ENCODE measurements at places on chromosomes 2 and 18.

DNA sequence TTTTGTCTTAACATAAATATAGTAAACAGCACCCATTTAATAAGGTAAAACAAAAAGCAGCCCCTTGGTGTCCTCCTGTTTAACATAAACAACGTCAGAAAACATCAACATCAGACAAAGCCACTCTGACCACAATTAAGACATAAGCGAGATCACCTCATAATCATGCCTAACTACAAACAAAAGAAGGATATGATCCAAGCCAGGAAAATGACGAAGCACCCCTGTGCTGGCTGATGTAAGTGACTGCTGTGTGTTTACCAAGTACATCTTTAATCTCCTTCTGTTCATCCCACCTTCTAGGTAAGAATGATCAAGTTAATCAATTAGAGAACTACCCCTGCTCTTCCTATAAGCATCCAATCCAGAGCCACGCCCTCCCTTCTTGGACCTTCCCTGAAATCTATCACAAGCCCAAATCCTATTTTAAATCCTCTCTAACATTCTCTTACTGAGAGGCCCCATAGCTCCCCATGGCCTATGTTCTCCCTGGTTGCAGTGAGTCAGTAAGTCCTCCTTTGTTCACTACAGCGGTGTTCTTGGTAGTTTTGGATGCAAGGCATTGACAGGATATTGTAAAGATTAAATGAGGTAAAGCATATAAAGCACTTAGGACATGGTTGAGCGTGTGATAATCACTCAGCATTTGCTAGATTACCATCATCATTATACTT is 424.2 kb downstream of the TSN start:
- DNase-seq = no peak

DNA sequence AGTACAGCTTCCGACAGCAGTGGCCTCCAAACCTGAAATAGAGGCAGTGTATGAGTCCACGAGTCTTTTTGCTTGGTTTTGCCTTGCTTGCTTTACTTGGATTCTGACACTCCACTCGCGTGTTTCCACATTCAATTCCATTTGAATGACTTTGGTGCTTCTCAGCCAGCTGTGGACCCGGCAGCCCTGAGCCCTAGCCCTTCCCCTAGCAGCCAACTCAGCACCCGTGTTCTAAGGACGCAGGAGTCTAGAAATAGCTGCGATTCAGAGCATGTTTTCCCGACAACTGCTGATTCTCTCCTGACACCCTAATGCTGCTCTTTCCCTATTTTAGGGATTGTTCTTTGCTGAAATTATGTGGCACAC is 20.6 kb downstream of the LRRFIP1 start:
- no peak for DNase-seq

GRCh38 chr18:36509646-36510197 is 212.2 kb downstream of the FHOD3 start:
- DNase-seq = no peak

- no peak for DNase-seq
These were observed 819.8 kb upstream of the ID2 start for GRCh38 chr2:7861910-7862702.

GRCh38 chr18:79300413-79300812 is 95.3 kb upstream of the NFATC1 start:
- DNase-seq = no peak

DNA sequence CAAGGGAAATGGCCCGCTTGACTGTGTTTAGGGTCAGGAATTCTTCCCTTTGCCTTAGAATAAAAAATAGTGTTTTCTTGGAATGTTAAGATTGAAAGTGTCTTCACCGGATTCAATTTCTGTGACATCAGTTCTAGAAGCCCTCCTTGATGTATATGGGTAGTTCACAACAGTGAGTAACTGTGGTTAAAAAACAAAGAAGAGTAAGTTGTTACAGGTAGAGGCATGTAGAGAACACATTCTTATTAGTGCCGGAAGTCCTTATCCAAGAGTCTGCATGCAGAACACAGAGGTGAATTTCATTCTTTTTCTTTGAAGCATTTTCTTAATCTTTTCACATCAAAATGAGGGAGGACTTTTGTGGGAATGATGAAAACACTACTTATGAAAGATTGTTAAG is 105.5 kb downstream of the FMNL2 start:
- no peak for DNase-seq

- no peak for DNase-seq
These were observed 202.4 kb downstream of the ARL6IP6 start for GRCh38 chr2:152920846-152921245.

DNA sequence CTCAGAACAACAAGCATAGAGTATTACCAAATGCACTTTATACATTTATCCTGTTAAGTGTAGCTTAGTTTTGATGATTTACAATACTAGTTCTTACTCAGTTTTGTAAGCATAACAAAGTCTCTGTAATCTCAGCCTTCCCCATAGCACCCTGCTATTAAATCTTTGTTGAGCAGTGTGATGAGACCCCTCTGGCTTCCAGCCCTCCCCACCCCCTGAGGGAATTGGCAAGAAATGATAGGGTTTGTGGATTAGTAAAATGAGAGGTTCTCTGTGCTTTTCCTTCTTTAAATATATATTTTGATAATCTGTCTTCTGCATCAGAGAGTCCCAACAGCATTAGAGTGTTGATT is 37.2 kb downstream of the ZNF521 start:
- no peak for DNase-seq

DNA sequence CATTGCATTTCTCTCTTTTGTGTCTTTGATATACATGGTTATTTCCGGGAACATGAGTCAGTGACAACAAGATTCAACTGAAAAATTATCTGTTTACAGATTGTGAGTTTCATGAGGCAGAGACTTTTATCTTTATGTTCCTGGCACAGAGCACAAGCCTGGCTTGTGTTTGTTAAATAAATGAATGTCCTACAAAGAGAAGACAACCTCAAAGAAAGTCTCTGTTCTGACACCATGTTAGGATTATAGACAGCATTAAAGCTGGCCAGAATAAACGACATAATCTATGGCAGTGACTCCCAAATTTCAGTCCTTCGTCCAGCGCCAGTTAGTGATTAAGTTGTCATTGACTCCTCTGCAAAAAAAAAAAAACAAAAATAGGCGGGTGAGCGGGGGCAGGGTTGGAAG is 97.4 kb upstream of the DNAJC10 start:
- no peak for DNase-seq

- DNase-seq = no peak
These were observed 344.2 kb downstream of the ERBB4 start for GRCh38 chr2:212194396-212194795.

- DNase-seq = no peak
These were observed 80.3 kb upstream of the FZD7 start for GRCh38 chr2:201953396-201953795.

DNA sequence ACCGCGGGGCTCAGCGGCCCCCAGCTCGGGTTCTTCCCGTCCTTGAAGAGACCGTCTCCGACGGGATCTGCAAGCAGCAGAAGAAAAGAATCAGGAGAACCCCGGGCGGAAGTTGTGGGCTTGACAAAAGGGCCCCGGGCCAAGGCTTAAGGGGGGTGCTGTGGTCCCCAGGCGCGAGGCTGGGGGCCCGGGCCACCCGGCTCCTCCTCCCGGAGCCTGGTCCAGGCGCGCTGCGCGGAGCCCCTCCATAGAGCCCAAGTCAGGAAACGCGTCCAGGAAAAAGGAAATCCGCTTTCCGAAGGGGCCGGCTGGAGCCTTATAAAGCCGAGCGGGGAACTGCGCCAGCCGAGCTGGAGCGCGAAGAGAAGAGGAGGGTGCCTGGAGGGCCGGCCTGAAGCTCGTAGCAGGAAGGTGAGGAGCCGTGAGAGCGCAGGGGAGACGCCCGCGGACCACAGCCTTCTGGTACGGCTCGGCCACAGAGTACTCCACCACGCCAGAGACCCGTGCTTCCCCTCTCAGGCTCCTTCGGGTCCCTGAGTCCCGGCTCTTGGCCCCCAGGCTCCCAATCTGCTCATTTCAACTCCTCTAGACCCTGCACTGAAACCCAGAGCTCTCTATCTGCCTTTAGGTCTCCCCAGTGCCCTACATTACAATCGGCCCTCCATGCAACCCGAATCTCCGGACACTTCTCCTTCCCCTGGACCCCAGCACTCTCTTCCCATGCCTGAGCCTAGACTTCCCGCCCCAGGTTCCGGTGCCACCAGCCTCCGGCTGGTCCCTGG is 554 bp downstream of the FEV start:
- no peak for DNase-seq
